ENCODE measurements at places on chromosomes 3 and 15.

DNA sequence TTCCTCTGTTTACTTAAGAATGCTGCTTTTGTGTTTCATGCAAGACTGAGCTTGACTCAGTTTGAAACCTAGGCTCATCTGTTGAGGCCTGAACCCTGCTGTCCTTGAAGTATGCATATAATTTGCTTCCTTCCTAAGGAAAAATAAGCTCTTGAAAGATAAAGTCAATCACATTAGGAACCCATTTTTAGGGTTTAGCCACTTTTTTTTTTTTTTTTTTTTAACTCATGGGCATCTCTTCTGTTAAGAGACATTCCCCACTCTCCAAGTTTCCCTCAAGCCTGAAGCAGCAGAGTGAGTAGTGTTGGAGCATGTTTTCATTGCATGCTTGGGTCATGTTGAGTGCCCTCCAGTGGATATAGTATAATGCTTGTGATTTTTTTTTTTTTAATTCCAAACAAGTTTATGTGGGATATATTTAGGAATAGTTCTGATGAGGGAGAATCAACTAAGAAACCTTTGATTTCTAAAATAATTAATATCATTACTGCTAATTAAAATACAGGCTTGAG, 3.6 kb downstream of the CTNNB1 start:
- DNase-seq, result no peak

DNA sequence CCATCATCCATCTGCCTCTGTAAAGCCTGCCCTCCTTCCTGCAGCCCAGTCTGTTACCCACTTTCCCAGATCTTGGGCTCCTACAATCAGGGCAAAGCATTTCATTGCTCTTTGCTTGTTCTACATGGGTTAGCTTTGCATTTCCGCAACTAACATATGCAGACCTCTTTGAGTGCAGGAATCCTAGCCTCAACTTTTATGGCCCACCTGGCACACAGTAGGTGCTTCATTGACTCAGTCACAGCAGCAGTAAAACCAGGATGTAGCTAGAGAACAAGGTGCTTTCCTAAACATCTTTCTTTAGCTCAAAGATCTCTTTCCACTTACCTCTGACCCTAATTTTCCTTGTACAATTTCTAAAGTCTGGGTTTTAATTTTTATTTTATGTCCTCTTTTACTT, 3.5 kb downstream of the CD80 start:
- DNase-seq, result no peak

GRCh38 chr3:121545049-121545573, 677 bp downstream of the POLQ start:
- no peak for DNase-seq

GRCh38 chr15:48323294-48323693, 7.9 kb upstream of the DUT start:
- DNase-seq, result no peak

GRCh38 chr3:53823026-53823955, 22.9 kb downstream of the CHDH start:
- DNase-seq, result no peak

DNA sequence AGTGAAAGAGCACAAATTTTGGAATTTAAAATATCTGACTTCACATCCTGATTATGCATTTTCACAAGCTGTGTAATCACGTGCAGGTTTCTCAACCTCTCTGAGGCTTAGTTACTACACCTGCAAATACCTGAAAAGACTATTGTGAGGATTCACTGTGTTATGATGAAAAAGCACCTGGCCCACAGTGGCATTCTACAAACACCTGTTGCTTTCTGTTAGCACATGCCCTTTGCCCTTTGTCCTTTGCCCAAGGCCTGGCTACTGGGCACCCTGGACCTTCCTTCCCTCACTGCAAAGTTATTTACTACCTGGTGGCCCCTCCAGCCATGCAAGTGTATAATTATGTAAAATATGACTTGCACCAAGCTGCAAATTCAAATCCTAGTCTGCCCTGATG, 227.5 kb downstream of the CADPS start:
- no peak for DNase-seq

- no peak for DNase-seq
Observed at GRCh38 chr15:26697913-26698312, 75.0 kb downstream of the GABRB3 start.

DNA sequence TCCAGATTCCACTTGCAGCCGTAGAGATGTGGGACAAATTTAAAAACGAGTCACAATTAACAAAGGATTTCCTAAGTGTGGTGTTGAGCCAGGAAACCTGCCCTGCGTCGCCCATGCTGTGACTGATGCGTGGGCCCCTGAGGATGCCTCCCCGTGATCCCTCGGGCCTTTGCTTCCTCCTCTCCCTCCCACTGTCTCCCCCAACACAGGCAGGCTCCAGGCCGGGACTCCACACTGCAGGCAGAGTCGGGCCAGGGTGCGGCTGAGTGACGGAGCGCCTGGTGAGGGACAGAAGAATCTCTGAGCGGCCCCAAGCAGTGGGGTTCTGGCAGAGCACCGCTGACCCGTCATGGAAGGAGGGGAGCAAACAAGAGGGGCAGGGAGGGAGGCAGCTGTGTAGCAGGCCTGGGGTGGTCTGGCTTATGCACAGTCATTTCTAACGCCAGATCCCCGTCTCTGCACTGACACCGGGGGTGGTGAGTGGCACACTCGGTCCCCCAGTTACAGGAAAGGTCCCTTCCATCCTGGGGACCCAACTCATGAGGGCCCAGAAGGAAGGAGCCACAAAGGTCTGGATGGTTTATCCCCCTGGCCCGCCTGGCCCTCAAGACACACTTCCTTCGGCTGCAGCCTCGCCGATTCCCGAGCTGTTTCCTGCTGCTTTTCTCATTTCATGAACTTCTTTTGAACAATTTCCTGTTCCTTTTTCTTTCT, 91.0 kb downstream of the XXYLT1 start:
- DNase-seq, result no peak

GRCh38 chr3:110165753-110166152, 828.4 kb upstream of the DPPA4 start:
- DNase-seq, result no peak

Data from stimulated activated CD8-positive, alpha-beta memory T cell treated with anti-CD3 and anti-CD28 coated beads, Interleukin-15, amount 100 ng/mL, for 24 hours (primary cell).